ENCODE measurements at places on chromosomes 1 and 21.

DNA sequence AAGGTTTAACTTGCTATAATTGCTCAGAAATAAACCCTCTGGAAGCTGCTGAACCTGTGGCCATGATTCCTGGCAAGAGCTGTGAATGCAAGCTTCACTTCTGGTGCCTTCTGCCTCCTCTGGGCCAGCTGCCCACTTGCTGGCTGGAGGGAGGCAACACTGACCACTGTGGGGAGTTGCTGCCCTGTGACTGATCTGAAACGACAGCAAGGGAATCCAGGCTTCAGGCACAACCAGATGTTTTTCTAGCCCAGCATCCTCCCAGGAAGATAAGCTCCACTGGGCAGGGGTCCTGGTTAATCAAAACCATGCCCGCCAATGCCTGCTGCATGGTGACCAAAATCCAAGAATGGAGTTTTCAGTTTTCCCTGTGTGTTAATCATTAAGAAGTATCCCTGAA is 180.0 kb upstream of the HMGB4 start:
- no peak for DNase-seq

DNA sequence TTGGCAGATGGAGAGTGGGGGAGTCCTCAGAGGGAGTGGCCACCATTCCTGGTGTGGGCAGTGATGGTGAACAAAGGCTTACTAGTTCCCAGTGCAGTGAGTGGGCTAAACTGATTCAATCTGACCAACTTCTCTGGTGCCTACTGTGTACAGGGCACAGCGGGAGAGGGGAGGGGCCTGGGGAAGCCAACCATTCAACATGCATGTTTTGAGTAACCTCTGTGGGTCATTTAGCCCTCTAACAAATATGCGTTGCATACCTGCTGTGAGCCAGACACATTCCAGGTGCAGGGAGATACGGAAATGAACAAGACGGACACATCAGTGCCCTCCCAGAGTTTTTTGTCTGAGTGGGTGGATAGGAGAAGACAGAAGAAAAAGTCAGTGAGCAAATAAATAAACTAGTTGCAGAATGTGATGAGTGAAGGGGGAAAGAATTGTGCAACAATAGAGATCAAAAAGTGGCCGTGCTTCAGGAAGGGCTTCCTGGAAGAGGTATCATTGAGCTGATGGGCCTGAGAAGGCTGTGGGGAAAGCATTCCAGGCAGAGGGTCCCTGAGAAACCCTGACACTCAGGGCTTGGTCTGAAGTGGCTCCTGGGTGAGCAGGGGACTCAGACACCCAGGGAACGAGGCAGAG is 78.8 kb downstream of the EPHB2 start:
- no peak for DNase-seq

DNA sequence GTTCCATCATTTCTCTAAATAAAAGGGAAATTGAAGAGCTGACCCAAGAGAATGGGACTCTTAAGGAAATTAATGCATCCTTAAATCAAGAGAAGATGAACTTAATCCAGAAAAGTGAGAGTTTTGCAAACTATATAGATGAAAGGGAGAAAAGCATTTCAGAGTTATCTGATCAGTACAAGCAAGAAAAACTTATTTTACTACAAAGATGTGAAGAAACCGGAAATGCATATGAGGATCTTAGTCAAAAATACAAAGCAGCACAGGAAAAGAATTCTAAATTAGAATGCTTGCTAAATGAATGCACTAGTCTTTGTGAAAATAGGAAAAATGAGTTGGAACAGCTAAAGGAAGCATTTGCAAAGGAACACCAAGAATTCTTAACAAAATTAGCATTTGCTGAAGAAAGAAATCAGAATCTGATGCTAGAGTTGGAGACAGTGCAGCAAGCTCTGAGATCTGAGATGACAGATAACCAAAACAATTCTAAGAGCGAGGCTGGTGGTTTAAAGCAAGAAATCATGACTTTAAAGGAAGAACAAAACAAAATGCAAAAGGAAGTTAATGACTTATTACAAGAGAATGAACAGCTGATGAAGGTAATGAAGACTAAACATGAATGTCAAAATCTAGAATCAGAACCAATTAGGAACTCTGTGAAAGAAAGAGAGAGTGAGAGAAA is 38.4 kb downstream of the CENPF start:
- DNase-seq = no peak

DNA sequence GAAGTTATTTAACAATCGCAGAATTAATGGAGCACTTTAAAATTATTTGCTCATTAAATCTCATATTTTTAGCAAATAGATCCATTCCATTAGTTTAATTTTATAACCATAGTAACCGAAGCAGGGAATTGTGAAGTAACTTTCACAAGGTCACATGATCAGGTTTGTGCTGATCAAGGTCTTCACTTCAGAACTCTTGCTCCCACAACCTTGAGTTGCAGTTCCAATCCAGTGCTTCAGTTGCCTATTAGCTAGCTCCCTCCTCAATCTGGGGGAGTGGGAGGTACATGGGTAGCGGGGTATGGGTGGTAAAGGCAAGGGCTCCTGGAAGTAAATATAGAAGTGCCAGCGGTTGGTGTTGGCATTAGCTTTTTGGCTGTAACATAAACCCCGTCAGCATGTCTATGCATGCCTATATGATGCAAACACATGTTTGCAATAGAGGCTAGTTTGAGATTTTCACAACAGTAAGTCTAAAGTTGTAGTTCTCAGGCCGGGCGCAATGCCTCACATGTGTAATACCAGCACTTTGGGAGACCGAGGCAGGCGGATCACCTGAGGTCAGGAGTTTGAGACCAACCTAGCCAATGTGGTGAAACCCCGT is 5.8 kb downstream of the ATP5IF1 start:
- DNase-seq = no peak

DNA sequence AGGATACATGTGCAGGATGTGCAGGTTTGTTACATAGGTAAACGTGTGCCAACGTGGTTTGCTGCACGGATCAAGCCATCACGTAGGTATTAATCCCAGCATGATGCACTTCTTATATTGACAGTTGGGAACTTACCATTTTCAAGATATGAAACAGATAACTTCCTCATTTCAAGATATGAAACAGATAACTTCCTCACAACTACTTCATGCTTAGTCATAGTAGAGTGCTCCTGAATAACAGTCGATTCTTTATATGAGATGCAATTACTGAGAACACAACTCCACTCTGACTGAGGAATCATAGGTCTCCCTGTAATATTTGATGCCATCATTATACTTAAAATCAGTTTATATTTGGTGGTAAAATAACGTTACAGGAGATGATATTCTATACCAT is 1124.3 kb downstream of the AMY1C start:
- DNase-seq = peak; percentile 59

- DNase-seq = no peak
These were observed 124.2 kb upstream of the B3GALT2 start for GRCh38 chr1:193310564-193310963.

- DNase-seq = peak; percentile 81
These were observed 8.0 kb downstream of the ELOA start for GRCh38 chr1:23751050-23751814.
